ENCODE measurements at places on chromosomes 2 and 18.

- H3K36me3 ChIP-seq: no peaks in the 10 kb centered on the region
- DNase-seq: no peak
- no peak overlapping the region for H3K27ac ChIP-seq
These were observed 42.0 kb downstream of the RDH14 start for GRCh38 chr2:18518116-18519111.

- no peak overlapping the region for H3K4me3 ChIP-seq
- H3K27me3 ChIP-seq: no peaks in the 10 kb centered on the region
- no peak for DNase-seq
- H3K36me3 ChIP-seq: no peaks in the 10 kb centered on the region
- no peak overlapping the region for H3K27ac ChIP-seq
These were observed 174.0 kb downstream of the SMAD2 start for GRCh38 chr18:47756364-47757016.

GRCh38 chr18:57376503-57376902, 24.1 kb downstream of the ST8SIA3 start:
- H3K4me1 ChIP-seq: no peaks in the 10 kb centered on the region
- H3K4me3 ChIP-seq: no peak overlapping the region
- DNase-seq: no peak
- H3K36me3 ChIP-seq: no peaks in the 10 kb centered on the region

- H3K36me3 ChIP-seq: no peaks in the 10 kb centered on the region
- no peak overlapping the region for H3K4me3 ChIP-seq
- H3K27me3 ChIP-seq: no peaks in the 10 kb centered on the region
- DNase-seq: no peak
- H3K4me1 ChIP-seq: no peaks in the 10 kb centered on the region
These were observed 68.6 kb downstream of the APLF start for GRCh38 chr2:68536000-68536399.

- DNase-seq: no peak
- no peak overlapping the region for H3K27ac ChIP-seq
- no peak overlapping the region for H3K4me3 ChIP-seq
- no peaks in the 10 kb centered on the region for H3K36me3 ChIP-seq
These were observed 417.0 kb downstream of the SLC4A3 start for GRCh38 chr2:220044383-220044782.

DNA sequence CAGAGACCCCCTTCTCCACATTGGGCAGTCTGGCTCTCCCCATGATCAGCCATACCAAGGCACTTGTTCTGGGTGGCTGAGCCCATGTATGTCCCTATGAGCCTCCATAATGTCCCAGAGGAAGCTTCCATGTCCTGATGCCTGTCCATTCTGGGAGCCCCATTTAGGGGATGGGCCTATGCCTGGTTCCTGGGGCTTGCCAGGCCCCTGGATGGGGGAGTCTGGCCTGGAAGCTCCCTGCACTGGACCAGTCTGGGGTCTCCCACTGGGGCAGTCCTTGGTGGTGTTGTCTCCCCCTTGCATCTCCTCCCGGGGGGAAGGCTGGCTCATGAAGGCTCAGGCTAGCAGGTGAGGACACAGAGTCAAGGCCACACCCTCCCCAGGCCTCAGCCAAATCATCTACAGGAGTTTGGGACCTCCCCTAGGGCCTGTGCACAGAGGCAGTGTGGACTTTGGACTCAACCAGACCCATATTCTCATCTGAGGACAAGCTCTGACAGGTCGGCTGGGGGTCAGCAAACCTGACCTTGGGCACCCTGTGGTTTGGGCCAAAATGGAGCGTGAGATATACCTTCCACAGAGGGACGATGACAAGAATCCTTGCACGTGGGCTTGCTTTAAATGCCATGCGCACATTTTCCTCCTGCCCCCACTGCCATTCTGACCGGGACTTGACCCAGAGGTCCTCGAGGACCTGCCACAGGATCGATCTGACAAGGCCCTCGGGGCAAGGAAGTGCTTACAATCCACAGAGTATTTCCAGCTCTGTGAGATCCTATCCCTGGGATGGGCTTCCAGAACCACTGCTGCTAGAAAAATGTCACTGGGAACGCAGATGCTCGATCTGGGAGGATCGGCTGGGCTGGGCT, 38.8 kb downstream of the INHBB start:
- H3K36me3 ChIP-seq: no peaks in the 10 kb centered on the region
- no peak overlapping the region for H3K4me3 ChIP-seq
- no peak overlapping the region for H3K27ac ChIP-seq
- DNase-seq: peak; percentile 30

- DNase-seq: no peak
- no peak overlapping the region for H3K4me3 ChIP-seq
- no peaks in the 10 kb centered on the region for H3K36me3 ChIP-seq
- H3K4me1 ChIP-seq: peaks cover 46% of the 10 kb centered on the region
These were observed 40.9 kb upstream of the LAPTM4A start for GRCh38 chr2:20092226-20092900.
